SHP77 (cell line): ENCODE measurements at places on chromosomes 6 and 20.

DNA sequence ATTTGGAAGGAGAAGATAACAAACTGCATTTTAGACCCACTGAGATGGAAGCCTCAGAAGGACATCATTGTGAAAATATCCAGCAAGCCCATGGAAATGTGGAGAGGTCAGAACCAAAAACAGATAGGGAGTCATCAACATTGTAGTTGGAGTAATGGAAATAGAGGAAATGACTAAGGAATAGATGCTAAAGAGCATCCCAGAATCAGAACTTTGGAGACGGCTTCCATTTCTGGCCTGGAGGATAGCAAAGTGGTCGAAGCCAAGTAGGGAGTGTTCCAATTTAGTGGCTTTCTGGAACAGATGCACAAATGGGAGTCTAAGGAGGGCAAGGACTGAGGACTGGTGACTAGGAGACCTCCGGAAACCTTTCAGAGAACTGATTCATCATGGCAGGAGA lies 3.6 kb downstream of the BEND6 start:
- DNase-seq: no peak

DNA sequence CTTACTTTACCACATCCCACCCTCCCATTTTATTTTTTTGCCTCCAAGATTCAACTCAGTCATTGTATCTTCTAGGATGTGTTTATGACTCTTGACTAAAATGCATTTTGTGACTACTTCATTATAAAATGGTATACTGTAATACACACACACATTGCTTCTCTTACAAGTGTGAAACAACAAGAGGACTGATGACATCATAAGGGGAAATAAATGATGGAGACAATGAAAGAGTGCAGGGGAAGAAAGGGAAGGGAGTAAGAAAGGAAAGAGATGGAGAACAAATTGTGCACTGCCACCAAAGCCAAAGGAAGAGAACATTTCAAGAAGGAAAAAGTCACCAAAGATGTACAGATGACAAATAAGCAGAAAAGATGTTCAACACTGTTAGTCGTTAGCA lies 102.6 kb downstream of the CD164 start:
- DNase-seq: no peak

- DNase-seq: no peak
Measured at GRCh38 chr20:48898210-48898609, 23.3 kb upstream of the ARFGEF2 start.

DNA sequence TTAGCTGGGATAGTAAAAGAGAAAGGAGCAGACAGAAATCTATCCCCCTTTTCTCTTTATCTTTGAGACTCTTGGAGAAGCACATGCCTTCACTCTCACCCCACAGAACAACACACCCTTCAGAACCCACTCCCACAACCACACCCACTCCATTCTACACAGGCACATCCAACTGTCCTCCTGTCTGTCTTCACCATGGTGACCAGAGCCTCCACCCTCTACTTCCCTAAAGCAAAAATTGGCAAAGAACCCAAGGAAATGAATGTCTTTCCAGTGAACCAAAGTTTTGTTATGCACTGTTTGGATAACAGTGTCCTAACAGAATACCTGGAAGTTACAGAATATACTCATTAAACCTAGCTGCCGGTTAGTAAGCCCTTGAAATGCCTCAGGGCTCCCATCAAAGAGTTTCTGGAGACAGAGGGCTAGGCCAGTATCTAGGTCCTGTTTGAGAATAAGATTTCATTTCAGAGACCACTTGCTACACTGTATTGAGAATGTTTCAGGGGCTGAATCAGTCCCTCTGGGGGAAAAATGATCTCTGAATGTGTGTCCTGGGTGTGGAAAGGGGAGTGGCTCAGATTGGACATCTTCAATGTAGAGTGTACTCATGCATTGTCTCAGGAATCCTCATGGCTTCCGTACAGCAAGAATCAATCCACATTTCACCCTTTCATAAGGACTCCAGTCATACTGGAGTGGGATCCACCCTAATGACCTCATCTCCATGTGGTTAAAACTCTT lies 101.1 kb downstream of the LY86 start:
- no peak for DNase-seq

DNA sequence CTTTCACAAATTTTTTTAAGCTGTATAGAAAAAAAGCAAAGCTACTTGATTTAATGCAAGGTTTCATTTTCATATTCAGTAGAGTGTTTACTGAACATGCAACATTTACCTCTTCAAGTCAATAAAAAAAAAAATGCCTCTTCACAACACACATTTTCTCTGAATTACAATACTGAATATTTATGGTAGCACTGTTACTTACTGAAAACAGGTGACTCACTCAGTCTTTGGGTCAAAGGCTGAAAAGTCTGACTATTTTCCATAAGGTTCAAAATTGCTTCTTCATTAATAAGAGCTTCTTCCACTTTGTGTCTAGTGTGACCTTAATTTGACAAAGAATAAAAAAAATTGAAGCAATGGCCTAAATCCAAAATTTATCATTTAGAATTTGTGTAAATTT lies 101.9 kb downstream of the REV3L start:
- DNase-seq: no peak

DNA sequence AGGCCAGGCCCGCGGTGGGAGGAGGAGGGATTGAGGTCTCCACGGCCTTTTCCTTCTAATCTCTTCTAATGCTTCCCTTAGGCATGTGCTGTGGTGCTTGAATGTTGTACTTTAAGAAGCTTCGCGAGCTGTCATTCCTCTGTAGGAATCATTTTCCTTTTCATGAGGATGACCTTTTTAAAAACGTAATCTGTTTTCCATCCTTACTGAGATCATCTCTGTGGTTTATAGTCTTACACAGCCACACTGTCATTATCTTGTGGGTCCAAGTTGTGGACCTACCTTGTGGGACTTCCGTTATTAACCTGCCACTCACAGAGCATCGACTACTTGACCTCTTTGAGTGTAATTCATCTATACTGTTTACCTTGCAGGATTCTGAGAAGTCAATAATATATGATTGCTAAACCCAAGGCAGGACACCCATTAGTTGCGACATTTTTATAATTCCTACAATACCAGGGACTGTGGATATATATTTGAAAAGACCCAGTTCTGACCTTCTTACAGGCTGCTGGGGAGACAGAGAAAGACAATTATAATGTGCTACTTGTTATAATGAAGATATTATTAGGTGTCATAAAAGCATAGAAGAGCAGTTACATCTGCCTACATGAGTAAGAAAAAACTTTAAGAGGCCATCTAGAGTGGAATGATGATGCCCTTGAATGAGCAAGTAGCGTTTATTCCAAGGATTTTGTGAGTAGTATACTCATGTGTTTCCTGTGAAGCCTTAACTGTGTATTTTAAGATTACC lies 842 bp downstream of the SLC25A27 start:
- DNase-seq: no peak

GRCh38 chr6:5525209-5525608 lies 263.9 kb downstream of the FARS2 start:
- DNase-seq: no peak

GRCh38 chr6:56593801-56594318 lies 48.8 kb downstream of the DST start:
- no peak for DNase-seq
